Parietal lobe (tissue), 2 donors: ENCODE measurements at places on chromosomes 12 and 14. TPM values are rescaled to one million over a fixed set of nuclear protein-coding genes. Genes with fewer than 3 reads are reported as not detected.

Gene PRB2
- total RNA-seq = not detected

Gene TCL1B
- total RNA-seq = not detected

Gene CCNT1
- 57.9 TPM for total RNA-seq

Gene DEPDC4
- total RNA-seq = 1.3 TPM

Gene GAPDH
- 1,745 TPM for total RNA-seq
